ENCODE measurements at places on chromosomes 16 and 17. TPM values are rescaled to one million over a fixed set of nuclear protein-coding genes. Genes with fewer than 3 reads are reported as not detected.
A peak's percentile ranks its signal among the peaks of the same experiment; 100 is the strongest.

GRCh38 chr17:47850692-47851573 is at the start of gene SP6:
TSS of gene SP6 (minus strand) at chr17:47851163. CDS start at chr17:47848429, 2,734 bp downstream.
- H3K27ac ChIP-seq: peak within 1 kb of the TSS; percentile 57
- DNase-seq: peak; percentile 92
- no peaks in the 10 kb centered on the region for H3K36me3 ChIP-seq
- peaks cover 21% of the 10 kb centered on the region for H3K4me1 ChIP-seq
- peaks cover 61% of the 10 kb centered on the region for H3K27me3 ChIP-seq

HOXB2 gene
- 0.72 TPM for total RNA-seq

NOD2 gene
- total RNA-seq: 0.07 TPM

- H3K4me1 ChIP-seq: no peaks in the 10 kb centered on the region
- no peaks in the 10 kb centered on the region for H3K27me3 ChIP-seq
- H3K36me3 ChIP-seq: peaks cover 1% of the 10 kb centered on the region
These were observed 88.6 kb downstream of the RPTOR start for GRCh38 chr17:80633207-80633606.

DNA sequence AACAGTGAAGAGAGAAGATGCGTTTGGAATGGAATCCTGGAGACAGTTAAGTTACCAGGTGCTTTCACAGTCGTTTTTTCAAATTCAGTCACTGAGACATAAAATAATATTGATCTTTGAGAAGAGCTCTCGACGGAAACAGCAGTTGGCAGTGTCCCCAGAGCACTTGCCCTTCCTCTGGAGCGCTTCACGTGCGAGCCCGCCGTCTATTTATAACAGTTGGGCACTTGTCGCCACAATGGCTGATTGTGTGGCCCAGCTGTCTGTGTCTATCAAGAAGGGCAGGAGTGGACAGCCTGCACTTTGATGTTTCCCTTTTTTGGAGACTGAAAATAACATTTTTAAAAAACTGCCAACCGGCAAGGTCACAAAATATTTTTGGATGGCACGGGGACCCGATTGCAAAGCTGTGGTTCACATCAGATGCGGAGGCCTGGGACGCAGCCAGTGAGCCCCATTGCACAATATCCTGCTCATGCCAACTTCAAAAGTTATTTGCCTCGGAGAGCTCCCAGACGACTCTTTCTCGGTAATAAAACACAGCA is 62.9 kb downstream of the ADCY9 start:
- no peaks in the 10 kb centered on the region for H3K36me3 ChIP-seq
- no peaks in the 10 kb centered on the region for H3K27me3 ChIP-seq
- H3K4me3 ChIP-seq: peak overlapping the region; percentile 64
- no peak for DNase-seq
- H3K27ac ChIP-seq: peak overlapping the region; percentile 98

DNA sequence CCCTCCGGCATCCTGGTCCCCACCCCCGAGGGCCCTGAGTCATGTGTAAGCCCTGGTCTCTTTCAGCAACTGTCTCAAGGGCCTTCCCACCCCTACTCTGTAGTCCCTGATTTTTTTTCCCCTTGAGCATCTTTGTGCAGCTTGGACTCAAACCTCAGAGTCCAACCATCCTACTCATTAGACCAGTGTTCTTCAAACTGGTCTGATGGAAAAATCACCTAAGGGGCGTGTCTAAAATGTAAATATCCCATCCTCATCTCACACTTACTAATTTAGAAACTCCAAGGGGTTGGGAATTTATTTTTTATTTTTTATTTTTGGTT is 624 bp downstream of the G6PC3 start:
- H3K27ac ChIP-seq: peak overlapping the region; percentile 99
- H3K4me1 ChIP-seq: peaks cover 36% of the 10 kb centered on the region
- H3K4me3 ChIP-seq: peak overlapping the region; percentile 90
- no peaks in the 10 kb centered on the region for H3K27me3 ChIP-seq
- DNase-seq: no peak

DNA sequence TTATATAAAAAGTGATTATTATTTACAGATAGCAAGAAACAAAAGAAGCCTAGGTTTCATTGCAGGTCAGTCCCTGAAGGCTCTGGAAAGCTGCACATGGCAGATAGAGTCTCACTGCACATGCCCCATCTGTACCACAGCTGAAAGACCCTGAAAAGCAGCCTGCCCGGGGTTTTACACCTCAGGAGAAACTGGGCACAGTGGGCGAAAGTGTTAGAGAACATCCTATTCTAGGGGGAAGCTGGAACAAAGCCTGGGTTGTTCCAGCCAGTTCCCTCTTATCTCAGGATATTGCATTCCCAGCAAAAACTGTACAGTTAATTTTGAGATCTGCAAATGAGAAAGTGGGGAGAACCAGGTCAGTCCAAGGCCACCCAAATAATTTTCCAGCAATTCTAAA is 419.7 kb downstream of the CNTNAP4 start:
- no peaks in the 10 kb centered on the region for H3K36me3 ChIP-seq
- H3K27me3 ChIP-seq: no peaks in the 10 kb centered on the region
- no peaks in the 10 kb centered on the region for H3K4me1 ChIP-seq

ADAT1 gene
- total RNA-seq: 47.1 TPM

DNA sequence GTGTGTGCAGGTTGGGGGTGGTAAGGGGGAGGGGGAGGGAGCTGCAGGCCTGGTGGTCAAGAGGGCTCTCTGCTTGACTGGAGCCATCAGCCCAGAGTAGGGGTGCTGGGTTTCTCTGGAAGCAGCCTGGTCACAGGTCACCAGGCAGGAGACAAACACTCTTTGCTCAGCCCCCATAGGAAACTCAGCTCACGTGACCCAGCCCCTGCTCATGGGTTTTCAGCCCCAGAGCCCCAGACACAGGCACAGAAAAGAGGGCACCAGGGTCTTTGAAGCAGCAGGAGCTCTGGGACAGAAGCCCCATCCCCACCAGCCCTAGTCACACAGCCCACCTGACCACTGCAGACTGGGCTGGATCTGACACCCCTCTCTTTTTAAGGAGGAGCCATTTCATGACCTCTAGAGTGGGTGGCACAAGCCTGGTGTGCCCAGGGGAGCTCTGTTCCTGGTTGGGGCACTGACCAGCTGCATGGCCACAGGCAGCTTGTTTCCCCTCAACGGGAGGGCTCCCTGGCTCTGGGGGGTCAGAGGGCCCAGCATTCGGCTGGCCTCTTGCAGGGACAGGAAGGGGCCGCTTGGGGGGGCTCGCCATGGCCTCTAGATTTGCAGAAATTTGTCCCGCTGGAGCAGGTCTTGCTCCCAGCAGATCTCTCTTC is 13.8 kb upstream of the CD79B start:
- H3K36me3 ChIP-seq: no peaks in the 10 kb centered on the region
- H3K27me3 ChIP-seq: peaks cover 4% of the 10 kb centered on the region
- H3K4me3 ChIP-seq: no peak overlapping the region
- no peak overlapping the region for H3K27ac ChIP-seq
- H3K4me1 ChIP-seq: no peaks in the 10 kb centered on the region

- no peaks in the 10 kb centered on the region for H3K4me1 ChIP-seq
- no peak overlapping the region for H3K27ac ChIP-seq
- no peak for DNase-seq
- H3K36me3 ChIP-seq: no peaks in the 10 kb centered on the region
- peaks cover 1% of the 10 kb centered on the region for H3K27me3 ChIP-seq
These were observed 25.9 kb upstream of the FOXJ1 start for GRCh38 chr17:76166906-76167305.

ALOX15B gene
- not detected for total RNA-seq

- H3K27me3 ChIP-seq: no peaks in the 10 kb centered on the region
- no peak overlapping the region for H3K27ac ChIP-seq
- H3K36me3 ChIP-seq: peaks cover 2% of the 10 kb centered on the region
These were observed 16.5 kb downstream of the KATNIP start for GRCh38 chr16:27566417-27566816.

- H3K4me3 ChIP-seq: no peak overlapping the region
- H3K27ac ChIP-seq: no peak overlapping the region
- H3K27me3 ChIP-seq: no peaks in the 10 kb centered on the region
- no peak for DNase-seq
- H3K4me1 ChIP-seq: peaks cover 9% of the 10 kb centered on the region
These were observed 15.1 kb downstream of the SCIMP start for GRCh38 chr17:5219536-5219935.

GRCh38 chr16:70467113-70467512 is 12.7 kb downstream of the FCSK start:
- no peaks in the 10 kb centered on the region for H3K4me1 ChIP-seq
- no peak for DNase-seq
- no peak overlapping the region for H3K27ac ChIP-seq
- H3K27me3 ChIP-seq: no peaks in the 10 kb centered on the region

BIRC5 gene
- total RNA-seq: 10.9 TPM

- peaks cover 17% of the 10 kb centered on the region for H3K4me1 ChIP-seq
- H3K36me3 ChIP-seq: peaks cover 13% of the 10 kb centered on the region
- H3K4me3 ChIP-seq: no peak overlapping the region
- DNase-seq: no peak
These were observed 154.0 kb downstream of the LGALS9B start for GRCh38 chr17:20313306-20313705.

DNA sequence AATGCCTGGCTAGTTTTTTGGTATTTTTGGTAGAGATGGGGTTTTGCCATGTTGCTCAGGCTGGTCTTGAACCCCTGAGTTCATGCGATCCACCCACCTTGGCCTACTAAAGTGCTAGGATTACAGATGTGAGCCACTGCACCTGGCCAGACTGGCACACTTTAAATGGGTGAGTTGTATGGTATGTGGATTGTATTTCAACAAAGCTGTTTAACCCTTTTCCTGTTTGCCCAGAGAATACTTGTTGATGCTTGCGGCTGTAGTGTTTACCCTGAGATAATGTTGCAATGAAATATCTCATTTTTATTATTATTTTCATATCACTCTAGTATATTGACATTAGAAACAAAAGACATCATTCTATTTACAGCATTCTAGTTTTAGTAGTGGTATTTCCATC is 17.1 kb upstream of the TMEM94 start:
- no peak for DNase-seq
- H3K4me3 ChIP-seq: no peak overlapping the region
- H3K36me3 ChIP-seq: no peaks in the 10 kb centered on the region
- H3K27ac ChIP-seq: no peak overlapping the region

- H3K4me3 ChIP-seq: no peak overlapping the region
- DNase-seq: no peak
- H3K27ac ChIP-seq: no peak overlapping the region
- H3K36me3 ChIP-seq: peaks cover 2% of the 10 kb centered on the region
These were observed 16.5 kb downstream of the FCSK start for GRCh38 chr16:70470927-70471341.

DNA sequence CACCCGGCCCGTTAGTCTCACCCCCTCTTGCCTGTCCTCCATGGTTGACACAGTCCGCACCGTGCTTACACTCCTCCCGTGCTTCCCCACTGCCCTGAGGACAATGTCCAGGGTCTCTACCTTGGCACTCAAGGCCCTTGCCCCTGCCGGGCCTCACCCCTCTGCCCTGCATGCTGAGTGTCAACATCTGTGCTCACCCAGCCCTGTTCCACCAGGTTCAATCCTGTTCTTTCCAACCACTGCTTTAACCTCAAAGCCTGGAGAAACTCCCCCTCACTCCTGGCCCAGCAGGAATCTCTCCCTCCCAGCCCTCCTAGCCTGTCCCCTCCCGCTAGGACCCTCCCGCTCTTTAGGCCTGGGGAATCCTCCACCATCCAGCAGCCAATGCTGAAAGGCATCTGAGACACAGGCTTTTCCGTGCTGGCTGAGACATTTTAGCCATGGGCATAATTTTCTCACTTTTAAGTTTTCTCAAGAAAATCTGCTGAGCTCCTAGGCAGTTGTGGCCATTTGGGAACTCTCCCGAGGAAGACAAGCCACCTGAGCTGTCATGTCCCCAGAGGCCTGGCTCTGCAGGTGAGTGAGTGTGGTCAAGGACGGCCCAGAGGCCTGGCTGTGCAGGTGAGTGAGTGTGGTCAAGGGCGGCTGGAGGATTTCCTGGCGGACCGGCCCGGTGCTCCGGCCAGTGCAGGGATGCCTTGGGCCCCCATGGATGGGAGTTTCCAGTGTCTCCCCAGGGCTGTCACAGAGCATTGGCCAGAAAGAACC is 10.8 kb upstream of the P2RX1 start:
- H3K36me3 ChIP-seq: no peaks in the 10 kb centered on the region
- H3K4me3 ChIP-seq: no peak overlapping the region
- H3K27me3 ChIP-seq: peaks cover 8% of the 10 kb centered on the region
- peak overlapping the region; percentile 80 for H3K27ac ChIP-seq
- DNase-seq: no peak

DNA sequence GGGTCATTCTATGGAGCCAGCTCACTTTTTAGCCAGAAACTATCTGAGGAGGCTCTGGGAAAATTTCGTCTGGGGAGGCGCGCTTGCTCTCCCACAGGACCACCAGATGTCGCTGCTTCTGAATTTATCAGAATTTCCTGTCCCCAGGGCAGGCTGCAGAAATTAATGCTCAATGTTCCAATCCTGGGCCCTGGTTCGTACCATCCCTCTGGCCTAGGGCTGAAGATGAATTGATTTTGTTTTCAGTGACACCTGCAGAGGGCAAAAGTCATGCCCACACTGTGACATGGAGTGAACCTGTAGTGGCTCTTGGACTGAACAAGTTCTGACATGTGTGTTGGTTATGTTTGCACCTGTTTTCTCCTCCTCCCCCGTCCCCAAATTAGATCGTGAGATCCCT is 482.6 kb downstream of the NPIPA7 start:
- H3K27me3 ChIP-seq: peaks cover 10% of the 10 kb centered on the region
- no peak for DNase-seq
- no peak overlapping the region for H3K4me3 ChIP-seq
- peaks cover 5% of the 10 kb centered on the region for H3K4me1 ChIP-seq
- no peak overlapping the region for H3K27ac ChIP-seq

HASPIN gene
- 2.2 TPM for total RNA-seq

- H3K27ac ChIP-seq: no peak overlapping the region
- H3K27me3 ChIP-seq: no peaks in the 10 kb centered on the region
- H3K4me1 ChIP-seq: no peaks in the 10 kb centered on the region
These were observed 22.1 kb downstream of the TRIM25 start for GRCh38 chr17:56891751-56892150.

- no peak for DNase-seq
- H3K36me3 ChIP-seq: no peaks in the 10 kb centered on the region
- H3K27me3 ChIP-seq: peaks cover 11% of the 10 kb centered on the region
- H3K27ac ChIP-seq: no peak overlapping the region
- no peak overlapping the region for H3K4me3 ChIP-seq
These were observed 15.6 kb downstream of the NGFR start for GRCh38 chr17:49510720-49511110.

TBC1D3E gene
- total RNA-seq: not detected

DNA sequence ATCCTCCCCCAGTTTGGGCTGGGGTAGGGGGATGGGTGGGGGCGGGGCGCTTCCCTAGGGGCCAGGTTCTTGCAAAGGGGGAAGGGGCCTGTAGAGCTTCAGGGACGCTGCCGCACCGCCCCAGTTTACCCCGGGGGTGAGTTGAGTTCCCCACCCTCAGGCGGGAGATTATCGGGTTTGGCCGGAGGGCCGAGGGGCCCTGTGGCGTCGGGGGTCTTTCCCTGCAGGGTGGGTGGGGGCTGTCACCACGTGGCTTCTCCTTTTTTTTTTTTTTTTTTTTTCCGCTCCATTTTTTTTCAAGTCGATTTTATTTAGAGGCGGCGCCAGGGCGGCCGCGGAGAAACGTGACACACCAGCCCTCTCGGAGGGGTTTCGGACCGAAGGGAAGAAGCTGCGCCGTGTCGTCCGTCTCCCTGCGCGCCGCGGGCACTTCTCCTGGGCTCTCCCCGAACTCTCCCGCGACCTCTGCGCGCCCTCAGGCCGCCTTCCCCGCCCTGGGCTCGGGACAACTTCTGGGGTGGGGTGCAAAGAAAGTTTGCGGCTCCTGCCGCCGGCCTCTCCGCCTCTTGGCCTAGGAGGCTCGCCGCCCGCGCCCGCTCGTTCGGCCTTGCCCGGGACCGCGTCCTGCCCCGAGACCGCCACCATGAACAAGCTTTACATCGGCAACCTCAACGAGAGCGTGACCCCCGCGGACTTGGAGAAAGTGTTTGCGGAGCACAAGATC is at the start of gene IGF2BP1:
Gene IGF2BP1 (plus strand): TSS at position 283 of the 724 bp plus-strand sequence. CDS start 361 bp downstream, at position 644.
- peaks cover 16% of the 10 kb centered on the region for H3K27me3 ChIP-seq
- H3K4me3 ChIP-seq: peak within 1 kb of the TSS; percentile 93
- peak within 1 kb of the TSS; percentile 96 for H3K27ac ChIP-seq

Data from chondrocyte (in vitro differentiated cells).